ENCODE measurements at places on chromosomes 5 and 9.

GRCh38 chr9:131167146-131167692, 41.8 kb downstream of the NUP214 start:
- DNase-seq: no peak

- DNase-seq: no peak
Observed at GRCh38 chr5:3615217-3615616, 19.6 kb downstream of the IRX1 start.

- DNase-seq: no peak
Observed at GRCh38 chr9:14824481-14824880, 85.7 kb downstream of the FREM1 start.

- DNase-seq: no peak
Observed at GRCh38 chr5:10228288-10228687, 21.4 kb downstream of the ATPSCKMT start.

DNA sequence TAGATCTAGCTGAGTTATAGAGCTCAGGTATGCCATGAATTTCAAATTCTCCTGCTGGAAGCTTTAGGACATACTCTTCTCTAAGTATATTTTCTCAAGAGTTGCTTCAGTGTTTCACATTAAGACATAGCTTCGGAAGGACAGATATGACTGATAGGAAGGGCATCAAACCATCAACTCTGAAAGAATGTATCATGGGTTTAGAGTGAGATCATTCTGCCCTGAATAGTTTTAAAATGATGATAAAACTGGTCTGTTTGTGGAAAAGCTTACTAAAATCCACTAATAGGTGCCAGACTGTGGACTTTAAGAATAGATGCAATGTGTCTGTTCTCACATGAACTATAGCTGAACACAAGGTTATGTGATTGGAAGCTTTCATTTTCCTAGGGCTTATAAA, 8.4 kb downstream of the SPEF2 start:
- no peak for DNase-seq

GRCh38 chr9:137709411-137710101, 90.8 kb downstream of the EHMT1 start:
- no peak for DNase-seq

- no peak for DNase-seq
Observed at GRCh38 chr9:13568405-13568804, 288.9 kb upstream of the MPDZ start.

GRCh38 chr5:77077829-77078176, 9.3 kb downstream of the ZBED3 start:
- DNase-seq: no peak

DNA sequence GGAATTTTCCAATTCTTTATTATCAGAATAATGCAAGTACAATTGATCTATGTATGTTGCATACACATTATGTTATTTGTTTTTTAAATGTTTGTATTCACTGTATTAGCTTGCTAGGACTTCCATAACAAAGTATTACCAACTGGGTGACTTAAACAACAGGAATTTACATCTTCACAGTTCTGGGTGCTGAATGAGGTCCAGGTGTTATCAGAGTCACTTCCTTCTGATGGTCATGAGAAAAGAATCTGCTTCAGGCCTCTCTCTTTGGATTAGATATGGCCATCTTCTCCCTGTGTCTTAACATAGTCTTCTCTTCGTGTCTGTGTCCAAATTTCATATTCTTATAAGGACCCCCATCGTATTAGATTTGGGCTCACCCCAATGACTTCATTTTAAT, 229.1 kb upstream of the TRPC7 start:
- DNase-seq: no peak

GRCh38 chr9:83964973-83965349, 15.1 kb downstream of the HNRNPK start:
- no peak for DNase-seq
